ENCODE measurements at places on chromosomes 5 and 9.
A peak's percentile ranks its signal among the peaks of the same experiment; 100 is the strongest.

DNA sequence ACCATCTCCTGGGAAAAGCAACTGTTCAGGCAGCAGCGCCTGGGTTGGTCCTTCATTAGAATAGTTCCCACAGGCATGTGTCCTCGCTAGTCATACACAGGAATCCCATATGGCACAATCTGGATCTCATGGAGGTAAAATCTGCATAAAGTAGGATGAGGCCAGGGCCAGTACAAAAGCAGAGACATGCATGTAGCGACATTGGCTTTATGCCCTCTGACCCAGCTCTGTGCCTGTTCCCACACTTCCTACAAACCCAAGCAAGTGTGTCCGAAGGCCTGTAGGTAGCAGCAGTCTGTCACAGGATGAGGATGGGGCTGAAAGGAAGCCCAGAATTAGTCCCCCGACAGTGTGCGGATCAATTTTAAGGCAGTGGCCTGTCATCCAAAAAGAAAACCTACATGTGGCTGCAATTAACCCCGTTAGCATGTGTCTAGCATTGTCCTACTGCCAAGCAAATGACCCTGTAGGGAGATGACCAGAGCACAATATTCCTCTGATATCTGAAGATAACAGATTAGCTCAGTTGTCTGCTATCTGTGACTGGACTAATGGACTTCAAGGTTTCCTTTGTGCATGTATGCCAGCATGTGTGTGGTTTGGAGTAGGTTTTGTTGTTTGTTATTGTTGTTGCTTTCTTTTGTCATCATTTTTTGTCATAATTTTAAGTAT is 178.8 kb downstream of the TMEM161B start:
- H3K4me3 ChIP-seq: no peak overlapping the region
- no peaks in the 10 kb centered on the region for H3K36me3 ChIP-seq
- no peak for DNase-seq
- no peaks in the 10 kb centered on the region for H3K27me3 ChIP-seq

DNA sequence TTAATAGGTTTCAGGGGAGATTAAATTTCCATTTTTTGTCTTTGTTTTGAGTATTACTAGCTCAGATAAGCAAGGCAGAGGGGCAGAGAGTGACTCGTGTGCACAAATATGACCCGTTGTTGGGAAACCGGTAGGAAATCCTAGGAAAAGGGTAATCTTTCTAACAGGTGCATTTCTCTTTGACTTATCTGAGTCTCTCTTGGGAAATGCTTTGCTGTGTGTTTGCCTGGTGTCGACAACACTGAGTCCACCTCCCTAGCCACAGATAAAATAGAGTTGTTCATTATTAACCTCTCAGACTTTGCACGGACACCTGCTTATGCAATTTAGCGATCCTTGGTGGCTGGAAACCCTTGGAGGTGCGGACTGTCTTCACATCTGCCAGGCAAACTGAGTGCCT is 164.2 kb downstream of the FGF1 start:
- H3K4me1 ChIP-seq: no peaks in the 10 kb centered on the region
- no peak overlapping the region for H3K4me3 ChIP-seq
- DNase-seq: no peak
- H3K27ac ChIP-seq: no peak overlapping the region
- no peaks in the 10 kb centered on the region for H3K36me3 ChIP-seq

GRCh38 chr9:72809586-72809985 is 143.3 kb downstream of the ALDH1A1 start:
- peaks cover 4% of the 10 kb centered on the region for H3K27me3 ChIP-seq
- no peaks in the 10 kb centered on the region for H3K36me3 ChIP-seq
- H3K4me1 ChIP-seq: no peaks in the 10 kb centered on the region
- no peak overlapping the region for H3K27ac ChIP-seq

DNA sequence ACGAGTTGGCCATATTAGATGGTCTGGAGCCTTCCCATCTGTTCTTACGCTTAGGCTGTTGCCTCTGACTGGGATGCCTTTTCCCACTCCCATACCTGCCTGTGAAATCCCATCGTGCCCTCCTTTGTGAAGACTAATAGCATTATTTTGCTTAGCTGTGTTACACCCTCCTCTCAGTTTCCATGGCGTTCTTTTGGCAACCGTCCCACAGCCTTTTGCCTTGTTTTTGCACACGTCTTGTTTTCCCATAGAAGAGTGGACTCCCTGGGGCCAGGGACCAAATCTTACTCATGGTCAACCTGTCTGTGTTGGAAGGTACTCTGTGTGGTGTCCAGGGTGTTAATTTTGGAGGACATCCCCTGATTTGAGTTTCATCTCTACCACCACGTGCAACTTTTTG is 242.1 kb downstream of the HSPA4 start:
- H3K4me1 ChIP-seq: no peaks in the 10 kb centered on the region
- H3K27ac ChIP-seq: no peak overlapping the region
- H3K36me3 ChIP-seq: no peaks in the 10 kb centered on the region
- H3K27me3 ChIP-seq: no peaks in the 10 kb centered on the region
- DNase-seq: no peak

- no peak overlapping the region for H3K27ac ChIP-seq
- no peaks in the 10 kb centered on the region for H3K4me1 ChIP-seq
- H3K27me3 ChIP-seq: no peaks in the 10 kb centered on the region
Measured at GRCh38 chr9:72794946-72795345, 157.9 kb downstream of the ALDH1A1 start.

- H3K27ac ChIP-seq: no peak overlapping the region
- no peak overlapping the region for H3K4me3 ChIP-seq
- peak; percentile 33 for DNase-seq
- H3K4me1 ChIP-seq: peaks cover 4% of the 10 kb centered on the region
- no peaks in the 10 kb centered on the region for H3K36me3 ChIP-seq
Measured at GRCh38 chr5:140145818-140146522, 20.2 kb downstream of the IGIP start.

DNA sequence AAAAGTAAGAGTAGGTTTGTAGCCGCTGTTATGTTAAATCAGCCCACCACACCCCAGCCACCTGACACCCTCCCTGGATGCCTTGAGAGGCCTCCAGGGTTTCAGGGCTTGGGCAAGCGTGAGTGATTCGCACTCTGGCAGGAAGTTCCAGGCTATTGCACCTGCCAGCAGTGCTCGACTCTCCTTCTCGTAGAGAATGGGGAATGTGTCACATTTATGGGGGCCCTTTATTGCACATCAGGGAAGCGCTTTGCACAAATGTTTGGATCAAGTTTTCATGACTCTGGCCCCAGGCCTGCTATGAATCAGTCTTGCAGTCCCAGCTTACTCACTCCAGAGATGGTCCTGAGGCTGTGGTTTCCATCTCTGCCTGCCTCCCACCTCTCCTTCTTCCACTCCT is 66.1 kb upstream of the ADRA1B start:
- H3K4me1 ChIP-seq: no peaks in the 10 kb centered on the region
- H3K36me3 ChIP-seq: no peaks in the 10 kb centered on the region
- no peak for DNase-seq
- H3K4me3 ChIP-seq: no peak overlapping the region
- no peak overlapping the region for H3K27ac ChIP-seq
- H3K27me3 ChIP-seq: peaks cover 2% of the 10 kb centered on the region

GRCh38 chr5:86199287-86199686 is 418.5 kb upstream of the COX7C start:
- no peak overlapping the region for H3K27ac ChIP-seq
- DNase-seq: no peak
- H3K36me3 ChIP-seq: no peaks in the 10 kb centered on the region
- no peak overlapping the region for H3K4me3 ChIP-seq
- no peaks in the 10 kb centered on the region for H3K4me1 ChIP-seq
- no peaks in the 10 kb centered on the region for H3K27me3 ChIP-seq

- peaks cover 9% of the 10 kb centered on the region for H3K27me3 ChIP-seq
- H3K4me3 ChIP-seq: no peak overlapping the region
- no peak for DNase-seq
- H3K36me3 ChIP-seq: no peaks in the 10 kb centered on the region
- H3K4me1 ChIP-seq: peaks cover 1% of the 10 kb centered on the region
Measured at GRCh38 chr5:111649516-111649915, 107.5 kb downstream of the NREP start.

DNA sequence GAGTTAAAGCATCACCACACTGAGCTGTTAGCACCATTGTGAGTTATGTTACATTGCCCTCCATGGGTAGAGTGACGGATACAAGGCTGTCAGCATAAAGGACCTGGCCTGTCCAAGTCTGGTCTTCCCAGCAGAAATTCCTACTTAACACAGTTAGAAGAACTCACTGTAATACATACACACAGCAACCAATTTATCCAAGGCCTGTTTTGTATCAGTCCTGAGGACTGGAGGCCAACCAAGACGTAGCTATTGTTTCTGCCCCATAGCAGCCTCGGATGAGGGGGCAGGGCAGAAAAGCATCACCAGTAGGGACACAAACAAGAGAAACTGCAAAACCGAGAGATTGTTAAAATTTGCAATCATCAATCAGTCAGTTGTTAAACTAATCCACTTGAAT is 66.0 kb upstream of the CKMT2 start:
- peaks cover 29% of the 10 kb centered on the region for H3K4me1 ChIP-seq
- no peak overlapping the region for H3K4me3 ChIP-seq
- H3K27me3 ChIP-seq: no peaks in the 10 kb centered on the region
- no peak overlapping the region for H3K27ac ChIP-seq
- H3K36me3 ChIP-seq: peaks cover 6% of the 10 kb centered on the region
- no peak for DNase-seq

GRCh38 chr5:33894566-33894965 is 2.8 kb upstream of the ADAMTS12 start:
- DNase-seq: no peak
- no peaks in the 10 kb centered on the region for H3K36me3 ChIP-seq
- H3K27me3 ChIP-seq: peaks cover 56% of the 10 kb centered on the region

GRCh38 chr9:107409581-107410389 is 79.8 kb downstream of the KLF4 start:
- H3K27me3 ChIP-seq: no peaks in the 10 kb centered on the region
- H3K4me1 ChIP-seq: no peaks in the 10 kb centered on the region
- H3K36me3 ChIP-seq: no peaks in the 10 kb centered on the region
- H3K27ac ChIP-seq: no peak overlapping the region
- no peak overlapping the region for H3K4me3 ChIP-seq

- no peak overlapping the region for H3K27ac ChIP-seq
- peaks cover 2% of the 10 kb centered on the region for H3K27me3 ChIP-seq
- H3K4me3 ChIP-seq: no peak overlapping the region
- H3K4me1 ChIP-seq: peaks cover 8% of the 10 kb centered on the region
- no peaks in the 10 kb centered on the region for H3K36me3 ChIP-seq
Measured at GRCh38 chr5:178074266-178074952, 38.9 kb upstream of the N4BP3 start.

- no peak overlapping the region for H3K4me3 ChIP-seq
- H3K27me3 ChIP-seq: peaks cover 6% of the 10 kb centered on the region
- no peak overlapping the region for H3K27ac ChIP-seq
- H3K36me3 ChIP-seq: no peaks in the 10 kb centered on the region
Measured at GRCh38 chr5:72937517-72938061, 18.3 kb upstream of the FCHO2 start.

- no peaks in the 10 kb centered on the region for H3K36me3 ChIP-seq
- no peak overlapping the region for H3K27ac ChIP-seq
- no peaks in the 10 kb centered on the region for H3K27me3 ChIP-seq
- DNase-seq: no peak
- no peaks in the 10 kb centered on the region for H3K4me1 ChIP-seq
- no peak overlapping the region for H3K4me3 ChIP-seq
Measured at GRCh38 chr5:167633931-167634341, 657.5 kb upstream of the WWC1 start.

DNA sequence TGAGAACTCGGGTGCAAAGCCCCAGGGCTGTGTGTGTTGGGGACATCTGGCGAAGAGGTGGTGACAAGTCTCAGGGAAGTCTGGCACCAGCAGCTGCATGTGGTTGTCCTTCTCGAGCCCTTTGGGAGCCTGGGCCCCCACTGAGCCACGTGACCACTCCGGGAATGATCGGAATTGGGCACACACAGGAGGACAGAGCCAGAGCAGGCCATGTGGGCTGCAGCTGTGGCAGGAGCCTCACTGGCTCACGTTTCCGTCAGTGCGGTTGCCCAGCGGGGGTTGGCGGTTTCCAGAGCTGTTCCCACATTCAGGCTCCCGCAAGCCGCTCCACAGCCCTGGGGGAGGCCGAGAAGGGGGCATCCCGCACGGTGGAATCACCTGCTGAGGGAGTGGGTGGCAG is 6.8 kb upstream of the CEL start:
- H3K4me3 ChIP-seq: no peak overlapping the region
- no peak for DNase-seq
- no peaks in the 10 kb centered on the region for H3K27me3 ChIP-seq
- peaks cover 30% of the 10 kb centered on the region for H3K4me1 ChIP-seq
- H3K36me3 ChIP-seq: peaks cover 53% of the 10 kb centered on the region

DNA sequence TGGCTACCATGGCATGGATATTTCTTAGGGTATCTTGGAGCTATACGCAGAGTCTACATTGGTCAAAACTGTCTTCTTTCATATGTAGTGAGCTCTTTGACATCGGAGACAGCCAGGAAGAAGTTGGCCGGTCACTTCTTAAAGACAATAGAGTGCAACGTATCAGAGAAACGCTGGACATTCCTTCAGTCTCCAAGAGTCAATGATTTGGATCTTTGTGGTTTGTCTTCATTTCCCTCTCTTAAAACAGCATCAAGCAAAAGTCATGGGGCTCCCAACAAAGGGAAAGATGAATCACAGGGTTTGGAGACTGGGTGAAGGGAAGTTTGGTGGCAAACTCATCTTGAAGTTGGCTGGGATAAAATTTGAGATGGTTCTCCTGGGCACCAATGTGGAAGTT is 320.1 kb downstream of the AGTPBP1 start:
- H3K27ac ChIP-seq: no peak overlapping the region
- H3K4me1 ChIP-seq: peaks cover 5% of the 10 kb centered on the region
- H3K36me3 ChIP-seq: no peaks in the 10 kb centered on the region
- H3K4me3 ChIP-seq: no peak overlapping the region

- H3K27ac ChIP-seq: no peak overlapping the region
- no peaks in the 10 kb centered on the region for H3K4me1 ChIP-seq
- no peaks in the 10 kb centered on the region for H3K27me3 ChIP-seq
- DNase-seq: no peak
- H3K36me3 ChIP-seq: no peaks in the 10 kb centered on the region
- no peak overlapping the region for H3K4me3 ChIP-seq
Measured at GRCh38 chr5:118726891-118727290, 261.5 kb downstream of the DTWD2 start.

- no peak overlapping the region for H3K4me3 ChIP-seq
- no peak for DNase-seq
- no peaks in the 10 kb centered on the region for H3K36me3 ChIP-seq
- H3K27me3 ChIP-seq: no peaks in the 10 kb centered on the region
Measured at GRCh38 chr5:53934151-53934820, 373.8 kb downstream of the NDUFS4 start.

DNA sequence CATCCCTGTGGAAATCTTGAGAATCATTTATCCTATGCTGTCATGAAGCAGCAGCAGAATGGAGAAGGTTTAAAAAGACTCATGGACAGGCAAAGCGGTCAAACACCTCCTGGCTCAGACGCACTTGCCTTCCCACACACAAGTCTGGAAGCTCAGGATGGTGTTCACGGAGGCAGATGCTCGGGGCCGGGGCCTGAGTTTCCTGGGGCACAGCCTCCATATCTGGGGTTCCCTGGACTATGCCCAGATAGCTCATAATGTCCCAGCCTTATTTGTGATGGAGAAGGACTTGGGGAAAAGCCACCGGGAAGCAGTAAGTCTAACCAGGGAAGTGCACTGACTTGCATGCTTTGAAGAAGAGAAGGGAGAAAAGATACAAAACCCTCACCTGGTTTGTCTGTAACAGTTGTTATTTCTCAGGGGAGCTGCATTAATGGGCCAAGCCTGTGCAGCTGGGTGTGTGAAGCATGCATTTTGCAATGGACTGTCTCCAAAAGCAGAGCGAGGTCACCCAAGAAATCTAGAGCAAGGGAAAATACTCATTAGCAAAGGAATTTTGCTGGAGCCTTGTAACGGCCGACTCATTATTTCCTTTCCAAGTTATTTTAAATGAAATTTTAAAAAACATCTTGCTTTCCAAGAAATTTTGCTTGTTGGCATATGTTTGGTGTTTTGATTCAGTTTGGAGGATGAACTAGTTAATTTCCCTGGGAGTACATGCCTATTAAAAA is 3.4 kb downstream of the S1PR3 start:
- DNase-seq: no peak
- H3K4me1 ChIP-seq: peaks cover 18% of the 10 kb centered on the region
- no peak overlapping the region for H3K27ac ChIP-seq
- H3K36me3 ChIP-seq: peaks cover 8% of the 10 kb centered on the region

Measured in activated T-helper 2 cell treated with anti-CD3 and anti-CD28 coated beads, Interferon-gamma antibody, Interleukin-2, Interleukin-4, amounts not matched to agents 10 μg/mL and 5 μg/mL and 100 μg/mL, durations not matched to agents 14 hours and 24 hours and 36 hours (primary cell).